ENCODE measurements at places on chromosomes 2 and 18.

DNA sequence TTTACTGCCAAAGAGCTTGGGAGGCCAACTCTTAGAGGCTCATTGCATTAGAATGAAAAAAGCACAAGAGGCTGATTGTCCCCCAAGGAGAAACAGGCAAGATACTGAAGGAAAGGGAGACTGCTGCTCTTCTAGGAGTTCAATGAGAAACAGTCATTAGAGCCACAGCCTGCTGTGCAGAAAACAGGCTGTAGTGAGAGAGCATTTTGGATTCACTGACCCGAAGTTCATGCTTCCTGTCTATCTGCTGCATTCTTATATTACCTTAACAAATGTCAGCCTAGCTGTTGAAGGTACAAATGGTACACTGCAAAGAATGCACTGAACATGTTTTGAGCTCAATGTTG, 423.3 kb downstream of the SETBP1 start:
- DNase-seq: no peak

GRCh38 chr18:76518123-76518859, 23.2 kb upstream of the ZNF516 start:
- no peak for DNase-seq

DNA sequence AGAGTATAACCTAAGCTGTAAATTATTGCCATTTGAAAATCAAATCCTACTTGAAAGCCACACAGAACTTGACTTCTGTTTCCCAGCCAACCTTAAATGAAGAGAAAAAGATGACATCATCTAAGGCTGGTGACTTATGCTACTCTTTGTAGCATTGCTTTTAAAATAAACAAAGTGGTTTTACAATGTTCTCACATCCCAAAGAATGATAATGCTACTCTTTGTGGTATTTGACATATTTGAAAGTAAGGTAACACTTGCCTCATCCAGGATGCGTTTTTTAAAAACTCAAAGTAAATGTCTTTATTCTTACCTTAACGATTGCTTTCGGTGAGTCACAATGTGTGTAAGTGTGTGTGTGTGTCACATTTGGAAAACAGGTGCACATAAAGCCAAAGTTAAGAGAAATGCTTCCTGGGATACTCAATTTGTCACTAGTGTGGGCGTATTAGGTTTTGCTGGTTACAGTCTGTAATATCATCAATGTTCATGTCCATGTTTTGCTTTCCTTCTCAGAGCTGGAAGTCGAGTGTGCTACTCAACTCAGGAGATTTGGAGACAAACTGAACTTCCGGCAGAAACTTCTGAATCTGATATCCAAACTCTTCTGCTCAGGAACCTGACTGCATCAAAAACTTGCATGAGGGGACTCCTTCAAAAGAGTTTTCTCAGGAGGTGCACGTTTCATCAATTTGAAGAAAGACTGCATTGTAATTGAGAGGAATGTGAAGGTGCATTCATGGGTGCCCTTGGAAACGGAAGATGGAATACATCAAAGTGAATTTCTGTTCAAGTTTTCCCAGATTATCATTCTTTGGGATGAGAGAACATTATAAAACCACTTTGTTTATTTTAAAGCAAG, 2.6 kb downstream of the PMAIP1 start:
- no peak for DNase-seq

DNA sequence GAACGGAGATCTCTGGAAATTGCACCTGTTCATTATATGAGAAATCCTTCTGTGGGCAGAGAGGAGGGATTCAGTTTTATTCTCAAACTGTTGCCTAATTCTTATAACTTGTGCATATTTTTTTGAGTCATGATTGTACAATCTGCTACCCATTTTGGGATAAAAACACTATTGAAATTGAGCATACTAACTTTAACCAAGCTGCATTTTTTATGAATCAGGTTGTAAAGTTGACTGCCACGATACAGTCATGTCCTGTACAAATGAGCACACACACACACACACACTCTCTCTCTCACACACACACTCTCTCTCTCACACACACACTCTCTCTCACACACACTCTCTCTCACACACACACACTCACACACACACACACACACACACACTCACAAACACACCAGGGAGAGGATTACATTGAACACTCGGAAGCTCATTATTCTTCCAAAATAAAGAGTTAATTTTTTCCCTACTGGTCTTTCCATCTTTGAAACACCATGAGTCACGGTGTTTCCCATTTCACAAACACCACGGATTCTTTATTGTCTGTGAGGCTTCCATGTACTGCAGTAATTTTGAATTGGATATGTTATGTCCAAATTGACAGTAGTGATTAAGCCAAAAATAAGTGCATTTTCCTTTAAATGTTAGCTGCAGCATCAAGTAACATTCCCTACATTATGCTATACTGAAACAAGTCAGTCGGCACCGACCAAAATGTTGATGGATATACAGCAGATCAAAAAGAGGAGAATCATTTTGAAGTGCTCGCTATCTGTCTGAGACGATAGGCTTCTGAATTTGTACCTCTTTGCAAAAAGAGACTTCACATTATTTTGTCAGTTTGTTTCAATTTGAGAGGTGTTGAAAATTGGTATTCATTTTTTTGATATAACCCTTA, 216.9 kb downstream of the ARHGAP15 start:
- DNase-seq: no peak

DNA sequence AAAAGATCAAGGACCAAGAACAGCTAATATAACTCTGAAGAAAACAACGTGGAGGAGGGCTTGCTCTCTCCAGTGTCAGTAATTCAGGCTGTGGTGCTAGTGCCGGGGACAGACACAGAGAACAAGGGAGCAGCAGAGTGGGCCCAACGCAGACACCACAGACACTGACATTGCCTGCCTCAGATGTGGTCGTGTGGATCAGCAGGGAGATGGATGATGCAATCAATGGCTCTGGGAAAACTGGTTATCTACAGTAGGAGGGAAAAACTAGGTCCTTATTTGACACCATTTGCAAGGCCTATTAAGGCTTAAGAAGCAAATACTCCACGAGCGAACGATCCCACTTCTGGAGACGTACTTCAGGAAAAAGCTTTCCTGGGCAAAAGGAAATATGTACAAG, 36.1 kb downstream of the HDLBP start:
- DNase-seq: no peak

DNA sequence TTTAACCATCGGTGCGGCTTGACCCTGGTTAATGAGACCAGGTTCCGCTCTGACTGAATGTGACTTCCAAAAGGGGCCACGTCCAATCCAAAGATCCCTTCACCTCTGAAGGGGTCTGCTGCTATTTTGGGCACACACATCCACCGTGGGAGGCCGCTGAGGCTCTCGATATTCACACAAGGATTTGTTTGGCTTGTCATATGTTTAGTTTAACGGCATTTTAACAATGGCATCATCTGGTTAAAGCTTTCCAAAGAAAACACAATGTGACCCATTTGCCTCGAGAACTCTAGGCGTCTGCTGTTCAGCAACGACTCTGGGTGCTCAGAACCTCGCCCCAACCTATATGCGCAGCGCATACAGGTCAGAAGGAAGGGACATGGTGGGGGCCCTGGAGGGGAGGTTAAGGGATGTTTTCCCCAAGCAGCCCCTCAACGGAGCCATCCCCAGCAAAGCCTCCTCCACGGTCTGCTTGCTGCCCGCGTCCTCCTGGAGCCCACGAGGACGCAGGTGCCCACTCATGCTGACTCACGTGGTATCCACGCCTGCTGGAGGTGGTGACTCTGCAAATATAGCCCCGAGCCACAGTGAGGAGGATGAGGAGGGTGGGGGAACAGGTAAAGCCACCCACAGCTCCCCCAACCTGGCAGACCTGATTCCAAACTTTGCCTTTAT, 260.3 kb downstream of the HDAC4 start:
- no peak for DNase-seq

DNA sequence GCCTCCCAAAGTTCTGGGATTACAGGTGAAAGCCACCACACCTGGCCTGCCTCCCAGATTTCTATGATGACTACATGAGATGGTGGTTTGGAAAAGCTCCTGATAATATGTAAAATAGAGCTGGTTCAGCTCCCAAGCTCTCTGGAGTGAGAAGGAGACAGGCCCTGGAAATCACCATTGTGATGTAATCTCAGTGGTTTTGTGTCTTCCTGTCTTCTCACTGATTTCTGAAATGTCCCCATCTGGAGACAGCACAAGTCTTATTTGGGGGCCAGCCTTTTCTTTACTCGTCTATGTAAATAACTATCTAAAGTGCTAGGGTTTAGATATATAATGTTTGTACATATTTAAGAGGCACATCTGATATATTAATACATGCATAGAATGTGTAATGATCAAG, 64.0 kb downstream of the CCNT2 start:
- DNase-seq: no peak

- DNase-seq: no peak
Measured at GRCh38 chr2:73368781-73369180, 16.9 kb upstream of the ALMS1 start.

GRCh38 chr2:221775096-221775495, 203.0 kb upstream of the EPHA4 start:
- DNase-seq: no peak

- no peak for DNase-seq
Measured at GRCh38 chr2:64837925-64838641, 151.1 kb upstream of the SLC1A4 start.

DNA sequence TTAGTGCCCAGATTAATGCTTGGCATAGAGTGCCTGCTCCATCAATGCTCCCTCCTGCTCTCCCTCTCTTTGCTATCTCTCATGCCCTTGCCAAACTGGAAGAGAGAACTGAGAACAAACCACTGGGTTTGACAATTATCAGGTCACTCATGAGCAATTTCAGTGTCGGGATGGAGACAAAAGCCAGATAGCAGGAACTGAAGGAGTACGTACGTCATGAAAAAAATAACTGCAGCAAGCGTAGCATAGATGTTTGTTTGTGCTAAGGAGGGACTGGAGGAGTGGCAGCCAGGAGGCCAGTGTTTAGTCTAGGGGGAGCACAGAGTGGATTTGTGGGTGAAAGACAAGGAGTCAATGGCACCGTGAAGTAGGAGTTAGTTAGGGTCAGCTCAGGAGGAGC, 113.3 kb downstream of the POLE4 start:
- no peak for DNase-seq

DNA sequence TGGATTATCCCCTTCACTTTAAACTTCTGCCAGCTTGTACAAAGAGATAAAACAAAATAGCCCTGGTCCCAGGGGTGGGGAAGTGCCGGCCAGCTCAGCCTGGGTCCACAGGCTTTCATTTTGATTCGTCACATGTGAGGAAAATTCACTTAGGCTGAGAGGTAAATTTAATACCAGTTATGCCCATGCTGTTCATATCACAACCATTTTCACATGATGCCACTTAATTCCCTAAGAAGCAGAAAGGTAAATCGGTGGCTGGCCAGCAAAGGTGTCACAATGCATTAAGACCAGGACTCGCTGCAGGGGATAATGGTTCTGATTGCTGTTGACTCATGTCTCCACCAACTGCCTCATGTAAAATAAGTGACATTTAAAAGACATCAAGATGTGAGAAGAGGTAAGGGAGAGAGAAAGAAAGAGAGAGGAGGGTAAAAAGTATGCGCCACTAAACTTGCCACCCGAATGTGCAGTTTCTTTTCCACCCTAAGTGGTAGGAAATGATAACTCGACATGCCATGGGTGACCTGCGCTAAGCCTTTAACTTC, 261.0 kb upstream of the SIX3 start:
- DNase-seq: no peak

DNA sequence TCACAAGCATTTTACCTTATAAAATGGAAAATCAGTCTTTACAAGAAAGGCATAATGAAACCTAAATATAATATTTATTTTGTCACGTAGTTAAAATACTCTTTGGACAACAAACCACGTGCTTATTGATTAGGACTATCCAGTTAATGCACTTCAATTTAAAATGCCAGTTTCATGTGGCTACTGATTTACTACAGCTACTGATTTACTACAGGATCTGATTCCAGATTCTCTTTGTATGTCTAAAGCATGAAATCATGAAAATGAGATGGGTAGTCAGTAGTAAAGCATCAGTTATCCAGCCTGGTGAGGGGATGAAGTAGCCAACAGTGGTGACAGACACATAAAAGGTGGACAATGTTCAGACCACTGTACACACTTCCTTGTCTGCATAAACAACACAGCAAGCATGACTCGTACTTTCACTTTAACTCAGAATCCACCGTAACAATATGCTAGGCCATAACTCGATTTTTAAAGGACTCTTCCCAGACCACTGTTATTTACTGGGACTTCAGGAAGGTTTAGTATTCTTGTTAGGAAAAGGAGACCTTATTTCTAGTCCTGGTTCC, 24.9 kb downstream of the ACAA2 start:
- no peak for DNase-seq

DNA sequence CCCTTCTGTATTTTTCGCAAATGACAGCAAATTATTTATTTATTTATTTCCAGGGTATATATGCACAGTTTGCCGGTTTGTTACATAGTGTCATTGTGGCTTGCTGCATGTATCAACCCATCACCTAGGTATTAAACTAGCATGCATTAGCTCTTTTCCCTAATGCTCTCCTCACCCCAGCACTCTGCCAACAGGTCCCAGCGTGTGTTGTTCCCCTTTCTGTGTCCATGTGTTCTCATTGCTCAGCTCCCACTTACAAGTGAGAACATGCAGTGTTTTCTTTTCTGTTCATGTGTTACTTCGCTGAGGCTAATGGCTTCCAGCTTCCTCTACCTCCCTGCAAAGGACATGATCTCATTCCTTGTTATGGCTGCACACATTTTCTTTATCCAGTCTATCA, 592.3 kb downstream of the TRIB2 start:
- DNase-seq: no peak

- DNase-seq: no peak
Measured at GRCh38 chr2:72833084-72833714, 7.4 kb upstream of the EXOC6B start.

- DNase-seq: no peak
Measured at GRCh38 chr2:5188636-5189035, 503.5 kb upstream of the SOX11 start.

- no peak for DNase-seq
Measured at GRCh38 chr2:203763938-203764664, 57.7 kb downstream of the CD28 start.

GRCh38 chr2:152646775-152647174, 70.5 kb downstream of the PRPF40A start:
- DNase-seq: no peak

DNA sequence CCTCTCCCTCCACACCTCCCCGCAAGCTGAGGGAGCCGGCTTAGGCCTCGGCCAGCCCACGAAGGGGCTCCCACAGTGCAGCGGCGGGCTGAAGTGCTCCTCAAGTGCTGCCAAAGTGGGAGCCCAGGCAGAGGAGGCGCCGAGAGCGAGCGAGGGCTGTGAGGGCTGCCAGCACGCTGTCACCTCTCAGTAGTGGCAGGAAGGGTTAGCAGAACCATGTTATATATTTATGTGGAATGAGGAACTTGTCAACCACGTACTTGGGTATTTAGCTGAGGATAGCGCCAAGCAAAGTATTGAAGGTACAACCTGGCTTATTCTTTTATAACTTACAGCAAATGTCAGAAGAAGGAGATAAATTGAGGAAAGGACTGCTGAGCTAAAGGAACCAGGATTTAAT, 144.1 kb upstream of the MGAT5 start:
- DNase-seq: no peak

GRCh38 chr2:150141226-150142001, 346.1 kb downstream of the RND3 start:
- DNase-seq: no peak

GRCh38 chr2:120624738-120625446, 110.8 kb upstream of the GLI2 start:
- no peak for DNase-seq

Measured in hippocampal formation (tissue), 2 donors.